ENCODE measurements at places on chromosomes 7 and 10.

- no peak for DNase-seq
Observed at GRCh38 chr7:137846827-137847567, at the start of gene DGKI. Gene DGKI (minus strand): TSS chr7:137846974.

GRCh38 chr7:98163704-98164494 lies 47.3 kb upstream of the BHLHA15 start:
- DNase-seq = peak; percentile 77

DNA sequence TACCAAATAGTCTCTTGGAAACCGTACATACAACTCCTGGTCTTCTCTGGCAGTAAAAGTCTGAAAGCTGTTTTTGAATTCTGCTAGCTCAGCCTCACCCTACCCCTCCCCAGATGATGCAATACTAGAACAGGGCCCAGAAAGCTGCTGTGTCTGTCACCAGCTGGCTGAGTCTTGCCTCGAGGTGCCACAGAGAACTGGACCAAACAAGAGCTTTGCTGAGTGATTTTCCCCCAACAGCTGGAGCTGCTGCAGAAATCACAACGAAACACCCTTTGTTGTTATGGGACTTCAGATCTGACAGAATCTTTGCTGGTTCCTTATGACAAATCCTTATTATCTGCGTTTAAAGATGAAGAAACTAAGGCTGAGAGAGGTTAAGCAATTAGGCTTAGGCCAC lies 134.1 kb downstream of the SPAG6 start:
- no peak for DNase-seq

GRCh38 chr10:49049660-49050059 lies 65.7 kb downstream of the VSTM4 start:
- no peak for DNase-seq

- DNase-seq = no peak
Observed at GRCh38 chr10:49144058-49144720, 10.4 kb upstream of the FAM170B start.

All from mucosa of descending colon (tissue), 3 donors.